ENCODE measurements at places on chromosomes 2 and 18.

DNA sequence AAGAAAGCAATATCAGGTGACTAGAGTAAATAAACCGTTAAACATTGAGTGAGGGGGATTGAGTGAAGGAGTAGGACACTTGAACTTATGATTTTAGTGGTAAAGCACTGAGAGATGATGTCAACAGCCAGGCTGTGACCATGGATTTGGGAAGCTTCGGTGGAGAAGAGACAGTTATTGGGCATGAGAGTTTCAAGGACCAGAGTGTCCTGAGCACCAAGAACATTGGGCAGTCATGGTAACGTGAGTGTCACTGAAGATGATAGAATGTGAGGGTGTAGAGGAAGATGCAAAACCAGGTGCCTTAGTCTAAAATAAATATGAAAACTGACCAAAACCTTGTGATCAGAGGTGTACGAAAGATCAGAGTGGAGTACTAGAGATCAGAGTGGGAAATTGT, 248.1 kb downstream of the ASXL3 start:
- no peaks in the 10 kb centered on the region for H3K27me3 ChIP-seq
- H3K36me3 ChIP-seq: no peaks in the 10 kb centered on the region
- DNase-seq: no peak

DNA sequence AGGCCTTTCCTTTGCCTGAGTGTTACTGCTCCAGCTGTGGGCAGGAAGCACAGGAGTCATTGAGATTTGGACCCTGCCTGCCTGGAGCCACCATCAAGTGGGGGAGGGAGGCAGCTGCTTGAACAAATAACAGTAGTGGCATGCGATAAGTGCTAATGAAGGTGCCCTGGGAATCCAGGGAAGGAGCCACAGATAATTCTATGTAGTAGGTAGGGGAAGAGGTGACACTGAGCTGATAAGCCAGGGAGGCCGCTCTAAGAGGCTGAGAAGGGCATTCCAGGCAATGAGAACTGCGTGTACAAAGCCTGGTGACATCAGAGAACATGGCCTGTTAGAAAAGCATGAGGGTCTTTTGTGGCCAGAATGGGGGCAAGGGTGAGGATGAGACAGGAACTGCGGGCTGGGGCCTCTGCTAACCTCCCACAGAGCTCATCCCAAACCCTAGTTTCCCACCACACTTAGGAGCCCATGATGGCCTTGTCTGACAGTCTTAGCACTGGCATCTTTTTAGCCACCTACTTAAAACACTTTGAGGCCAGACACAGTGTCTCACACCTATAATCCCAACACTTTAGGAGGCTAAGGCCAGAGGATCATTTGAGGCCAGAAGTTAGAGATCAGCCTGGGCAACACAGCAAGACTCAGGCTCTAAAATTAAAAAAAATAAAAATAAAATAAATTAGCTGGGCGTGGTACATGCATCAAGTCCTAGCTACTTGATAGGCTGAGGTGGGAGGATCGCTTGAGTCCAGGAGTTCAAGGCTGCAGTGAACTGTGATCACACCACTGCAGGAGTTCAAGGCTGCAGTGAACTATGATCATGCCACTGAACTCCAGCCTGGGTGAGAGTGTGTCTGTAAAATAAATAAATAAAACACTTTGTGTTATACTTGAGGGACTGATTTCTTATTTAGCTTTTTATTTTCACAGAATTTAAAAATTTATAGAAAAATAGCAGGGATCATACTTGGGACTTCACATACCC, 58.9 kb downstream of the TET3 start:
- peaks cover 22% of the 10 kb centered on the region for H3K36me3 ChIP-seq
- H3K27me3 ChIP-seq: no peaks in the 10 kb centered on the region
- no peak overlapping the region for H3K27ac ChIP-seq
- no peak overlapping the region for H3K4me3 ChIP-seq
- no peak for DNase-seq

GRCh38 chr2:20330192-20330591, 20.5 kb downstream of the PUM2 start:
- no peaks in the 10 kb centered on the region for H3K27me3 ChIP-seq
- H3K4me3 ChIP-seq: no peak overlapping the region
- no peak for DNase-seq
- no peaks in the 10 kb centered on the region for H3K4me1 ChIP-seq

GRCh38 chr2:47558116-47558767, 155.3 kb downstream of the MSH2 start:
- H3K36me3 ChIP-seq: no peaks in the 10 kb centered on the region
- H3K27me3 ChIP-seq: peaks cover 15% of the 10 kb centered on the region
- H3K4me3 ChIP-seq: no peak overlapping the region
- H3K27ac ChIP-seq: no peak overlapping the region
- no peaks in the 10 kb centered on the region for H3K4me1 ChIP-seq
- no peak for DNase-seq

DNA sequence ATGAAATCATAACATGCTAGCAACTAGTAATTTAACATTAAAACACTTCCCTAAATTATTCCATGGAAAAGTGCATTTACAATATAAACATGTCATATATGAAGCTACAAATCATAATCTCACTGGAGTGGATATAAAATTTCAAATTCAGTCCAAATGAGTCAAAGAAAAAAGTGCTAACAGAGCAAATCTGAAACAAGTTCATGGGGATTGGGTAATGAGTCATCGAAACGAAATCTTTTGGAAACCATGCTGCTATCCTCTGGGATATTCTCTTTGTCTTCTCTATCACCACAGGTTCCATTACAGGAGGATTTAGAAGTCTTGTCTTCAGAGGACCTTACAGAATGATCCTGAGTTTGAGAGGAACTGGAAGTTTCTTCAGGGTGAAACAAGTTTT, 34.1 kb downstream of the STK17B start:
- no peak overlapping the region for H3K4me3 ChIP-seq
- H3K27ac ChIP-seq: no peak overlapping the region
- H3K4me1 ChIP-seq: no peaks in the 10 kb centered on the region

DNA sequence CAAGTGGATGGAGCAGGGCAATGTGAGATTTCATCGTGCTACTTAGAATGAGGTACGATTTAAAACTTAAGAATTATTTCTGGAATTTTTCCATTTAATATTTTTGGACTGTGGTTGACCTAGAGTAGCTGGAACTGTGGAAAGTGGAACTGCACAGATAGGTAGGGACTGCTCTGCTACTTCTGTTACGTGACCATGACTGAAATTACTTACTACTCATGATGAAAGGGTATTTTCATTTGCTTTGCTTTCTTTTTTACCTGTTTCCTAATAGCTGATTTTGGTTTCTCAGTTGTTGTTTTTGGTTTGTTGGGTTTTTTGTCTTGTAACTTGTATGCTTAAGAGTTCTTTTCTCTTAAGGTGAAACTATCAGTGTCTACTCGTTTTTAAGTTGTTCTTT, 11.4 kb downstream of the UBE2E3 start:
- DNase-seq: no peak
- H3K36me3 ChIP-seq: no peaks in the 10 kb centered on the region
- H3K4me1 ChIP-seq: peaks cover 3% of the 10 kb centered on the region
- no peak overlapping the region for H3K4me3 ChIP-seq
- no peaks in the 10 kb centered on the region for H3K27me3 ChIP-seq

GRCh38 chr2:237864940-237865622, 5.7 kb downstream of the RAMP1 start:
- H3K4me3 ChIP-seq: no peak overlapping the region
- H3K4me1 ChIP-seq: peaks cover 51% of the 10 kb centered on the region
- no peaks in the 10 kb centered on the region for H3K36me3 ChIP-seq
- peak overlapping the region; percentile 95 for H3K27ac ChIP-seq
- DNase-seq: peak; percentile 76

DNA sequence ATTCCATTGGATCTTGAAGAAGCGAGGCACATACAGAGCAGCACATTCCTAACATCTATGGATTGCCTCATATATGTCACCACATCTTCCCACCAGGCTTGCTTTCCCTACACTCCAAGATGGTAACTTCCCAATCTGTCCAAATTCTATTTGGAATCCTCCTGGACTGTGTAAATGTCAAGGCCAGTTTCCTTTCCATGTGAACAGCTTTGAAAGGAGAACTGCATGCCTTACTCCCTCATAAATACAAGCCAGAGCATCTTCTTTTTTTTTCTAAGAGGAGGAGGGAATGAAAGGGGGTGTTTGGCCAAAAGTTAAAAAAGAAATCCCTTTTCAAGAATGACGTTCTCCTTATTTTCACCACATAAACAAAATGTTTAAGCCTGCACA, 103.8 kb upstream of the OSR1 start:
- H3K4me1 ChIP-seq: no peaks in the 10 kb centered on the region
- no peaks in the 10 kb centered on the region for H3K36me3 ChIP-seq
- no peak for DNase-seq
- no peak overlapping the region for H3K27ac ChIP-seq
